ENCODE measurements at places on chromosomes 5 and 9.

GRCh38 chr9:98614941-98615340 lies 93.8 kb downstream of the GABBR2 start:
- no peak for DNase-seq

- DNase-seq = no peak
These were observed 1158.0 kb downstream of the MAT2B start for GRCh38 chr5:164663198-164663989.

GRCh38 chr9:128552744-128553440 lies 505 bp downstream of the SPTAN1 start:
- no peak for DNase-seq

DNA sequence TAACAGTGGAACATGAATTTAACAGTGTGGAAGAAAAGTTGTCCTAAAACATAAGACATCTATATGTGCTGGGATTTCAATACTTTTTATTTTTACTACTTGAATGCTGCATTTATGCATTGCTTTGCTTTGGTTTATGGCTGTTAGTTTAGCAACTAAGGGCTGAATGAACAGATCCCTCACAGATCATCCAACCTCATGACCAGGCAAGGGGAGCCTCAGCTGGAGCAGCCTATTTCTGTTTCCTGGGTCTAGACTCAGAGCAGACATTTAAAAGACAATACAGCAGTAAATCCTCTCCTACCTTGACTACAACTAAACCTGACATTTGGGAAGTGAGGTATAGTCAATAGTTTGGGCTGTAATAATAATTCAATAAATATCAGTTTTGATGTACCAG lies 163.3 kb downstream of the AUH start:
- DNase-seq = no peak

DNA sequence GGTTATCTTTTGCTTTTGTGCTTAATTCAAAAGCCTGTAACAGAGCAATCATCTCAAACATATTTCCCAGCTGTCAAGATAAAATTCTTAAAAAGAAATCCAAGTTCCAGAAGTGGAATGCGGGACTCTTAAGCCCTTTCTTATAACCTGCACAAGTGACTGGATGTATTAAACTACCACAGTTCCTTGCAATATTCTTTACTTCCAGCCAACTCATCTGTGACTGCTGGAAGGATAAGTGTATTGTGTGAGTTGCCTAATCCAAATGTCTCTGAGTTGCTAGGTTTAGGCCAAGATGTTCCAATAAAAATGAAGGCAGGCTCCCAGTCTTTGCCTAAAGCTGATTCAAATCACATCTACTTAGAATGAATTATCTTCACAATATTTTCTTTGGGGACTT lies 159.2 kb upstream of the SLC24A2 start:
- no peak for DNase-seq
